ENCODE measurements at places on chromosomes 4 and X.

- DNase-seq: no peak
Measured at GRCh38 chr4:124913237-124913636, 200.7 kb upstream of the ANKRD50 start.

DNA sequence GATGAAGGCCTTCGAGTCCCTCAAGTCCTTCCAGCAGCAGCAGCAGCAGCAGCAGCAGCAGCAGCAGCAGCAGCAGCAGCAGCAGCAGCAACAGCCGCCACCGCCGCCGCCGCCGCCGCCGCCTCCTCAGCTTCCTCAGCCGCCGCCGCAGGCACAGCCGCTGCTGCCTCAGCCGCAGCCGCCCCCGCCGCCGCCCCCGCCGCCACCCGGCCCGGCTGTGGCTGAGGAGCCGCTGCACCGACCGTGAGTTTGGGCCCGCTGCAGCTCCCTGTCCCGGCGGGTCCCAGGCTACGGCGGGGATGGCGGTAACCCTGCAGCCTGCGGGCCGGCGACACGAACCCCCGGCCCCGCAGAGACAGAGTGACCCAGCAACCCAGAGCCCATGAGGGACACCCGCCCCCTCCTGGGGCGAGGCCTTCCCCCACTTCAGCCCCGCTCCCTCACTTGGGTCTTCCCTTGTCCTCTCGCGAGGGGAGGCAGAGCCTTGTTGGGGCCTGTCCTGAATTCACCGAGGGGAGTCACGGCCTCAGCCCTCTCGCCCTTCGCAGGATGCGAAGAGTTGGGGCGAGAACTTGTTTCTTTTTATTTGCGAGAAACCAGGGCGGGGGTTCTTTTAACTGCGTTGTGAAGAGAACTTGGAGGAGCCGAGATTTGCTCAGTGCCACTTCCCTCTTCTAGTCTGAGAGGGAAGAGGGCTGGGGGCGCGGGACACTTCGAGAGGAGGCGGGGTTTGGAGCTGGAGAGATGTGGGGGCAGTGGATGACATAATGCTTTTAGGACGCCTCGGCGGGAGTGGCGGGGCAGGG lies 568 bp downstream of the HTT start:
- no peak for DNase-seq

DNA sequence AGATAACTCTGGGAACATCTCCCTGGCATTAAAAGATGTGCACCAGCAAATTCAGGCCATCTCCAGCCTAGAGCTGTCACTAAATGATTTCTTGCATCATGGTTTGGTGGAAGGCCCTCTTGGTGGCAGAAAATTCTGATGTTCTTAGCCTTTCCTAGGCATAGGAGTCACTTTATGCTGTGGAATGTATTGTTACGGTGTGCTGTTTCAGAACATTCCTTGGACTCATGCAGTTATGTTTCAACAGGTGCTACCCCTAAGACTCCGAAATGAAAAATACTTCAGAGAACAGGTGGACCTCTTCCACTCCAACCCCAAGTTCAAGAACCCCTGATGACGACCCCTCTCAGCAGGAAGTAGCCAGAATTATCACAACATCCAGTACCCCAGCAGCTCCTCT lies 20.3 kb upstream of the PAPSS1 start:
- DNase-seq: no peak

DNA sequence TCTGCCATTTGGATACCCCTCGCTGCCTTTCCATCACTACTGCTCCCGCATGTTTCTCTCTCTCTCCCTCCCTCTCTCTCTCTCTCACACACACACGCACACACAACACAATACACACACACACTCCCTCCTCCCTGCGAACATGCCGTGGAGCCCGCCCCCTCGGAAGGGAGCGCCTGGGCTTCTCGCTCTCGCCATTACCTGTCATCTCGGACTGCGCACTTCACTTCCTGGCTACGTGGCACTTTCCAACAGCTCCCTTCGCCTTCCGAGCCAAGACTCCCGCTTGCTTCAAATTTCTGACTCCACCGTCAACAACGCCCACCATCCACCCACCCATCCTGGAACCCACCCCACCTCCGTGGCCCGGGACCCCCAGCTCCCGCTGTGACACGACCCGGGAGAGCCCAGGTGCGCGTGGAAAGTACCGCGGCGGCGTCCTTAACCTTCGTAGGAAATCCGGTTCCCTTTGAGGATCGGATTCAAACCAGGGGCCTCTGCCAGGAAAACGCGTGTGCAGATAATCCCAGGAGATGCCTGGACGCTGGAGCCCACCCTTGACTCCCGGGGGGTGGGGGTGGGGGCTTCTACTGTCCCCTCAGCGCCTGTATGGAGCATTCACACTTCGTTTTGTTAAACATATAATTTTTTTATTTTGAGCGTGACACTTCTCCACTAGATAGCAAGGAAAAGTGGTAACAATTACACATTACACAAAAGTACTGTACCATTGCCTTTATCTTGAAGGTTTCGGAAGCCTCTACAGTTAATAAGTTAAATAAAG lies 12.5 kb downstream of the ARX start:
- DNase-seq: no peak

- DNase-seq: no peak
Measured at GRCh38 chr4:128853741-128854140, 44.2 kb downstream of the JADE1 start.

- DNase-seq: no peak
Measured at GRCh38 chr4:56026596-56026995, 77.9 kb downstream of the CEP135 start.

- DNase-seq: no peak
Measured at GRCh38 chr4:109947457-109947856, 34.8 kb downstream of the EGF start.

DNA sequence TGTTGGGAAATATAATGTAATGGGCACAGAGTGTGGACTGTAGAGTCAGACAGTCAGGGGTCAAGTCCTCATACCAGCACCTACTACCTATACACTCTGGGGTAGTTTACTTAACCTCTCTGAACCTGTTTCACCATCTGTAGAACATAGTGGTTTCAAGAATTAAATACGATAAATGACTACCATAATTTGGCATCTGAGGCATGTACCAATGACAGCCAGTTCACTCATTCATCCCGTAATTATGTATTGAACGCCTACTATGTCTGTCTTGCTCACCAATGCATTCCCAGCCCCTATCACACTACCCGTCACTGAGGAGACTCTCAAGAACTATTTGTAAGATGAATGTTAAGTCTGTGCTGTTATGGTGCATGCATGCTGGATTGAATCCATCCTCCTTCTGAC lies 2.0 kb upstream of the FGB start:
- no peak for DNase-seq

DNA sequence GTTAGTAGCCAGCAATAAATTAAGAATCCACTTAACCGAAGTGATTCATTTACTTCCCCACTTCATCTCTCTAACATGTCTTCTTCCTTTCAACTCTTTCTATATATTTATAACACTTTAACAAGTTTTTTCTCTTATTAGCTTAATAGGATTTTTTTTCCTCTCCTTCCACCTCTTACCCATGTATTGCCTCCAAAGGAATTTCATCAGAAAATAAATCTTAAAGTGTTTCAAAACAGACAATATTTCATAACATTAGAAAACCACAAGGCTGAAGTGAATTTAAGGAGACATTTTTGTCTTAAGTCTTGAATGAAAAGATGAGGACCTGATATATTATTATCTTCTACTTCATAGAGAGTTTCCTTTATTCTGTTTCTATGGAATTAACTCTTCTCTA lies 101.5 kb downstream of the PDGFC start:
- no peak for DNase-seq

GRCh38 chr4:166594326-166594946 lies 639.9 kb downstream of the SPOCK3 start:
- DNase-seq: peak; percentile 1

GRCh38 chrX:136203438-136203837 lies 47.8 kb downstream of the MAP7D3 start:
- DNase-seq: no peak

All from GM12891 (cell line).